ENCODE measurements at places on chromosomes 6 and 20. TPM values are rescaled to one million over a fixed set of nuclear protein-coding genes. Genes with fewer than 3 reads are reported as not detected.

DNA sequence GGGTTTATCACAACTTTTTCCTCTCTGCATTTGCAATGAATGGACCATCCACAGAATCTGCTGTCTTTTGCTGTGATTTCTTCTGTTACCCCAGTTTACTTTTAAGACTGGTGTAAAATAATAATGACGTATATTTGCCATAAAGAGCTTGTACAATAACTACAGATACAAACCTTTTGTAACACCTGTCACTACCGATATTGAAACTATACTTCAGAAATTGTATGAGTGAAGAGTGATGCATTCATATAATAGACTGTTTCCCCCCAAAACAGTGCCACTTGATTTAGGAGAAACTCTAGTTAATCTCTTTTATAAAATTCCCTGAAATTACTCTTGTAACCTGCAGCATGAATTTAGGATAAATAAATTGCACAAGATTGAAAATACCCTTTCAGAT is 26.4 kb upstream of the PIM1 start:
- no peak for DNase-seq

The CLDN20 gene
- total RNA-seq = 0.29 TPM

DNA sequence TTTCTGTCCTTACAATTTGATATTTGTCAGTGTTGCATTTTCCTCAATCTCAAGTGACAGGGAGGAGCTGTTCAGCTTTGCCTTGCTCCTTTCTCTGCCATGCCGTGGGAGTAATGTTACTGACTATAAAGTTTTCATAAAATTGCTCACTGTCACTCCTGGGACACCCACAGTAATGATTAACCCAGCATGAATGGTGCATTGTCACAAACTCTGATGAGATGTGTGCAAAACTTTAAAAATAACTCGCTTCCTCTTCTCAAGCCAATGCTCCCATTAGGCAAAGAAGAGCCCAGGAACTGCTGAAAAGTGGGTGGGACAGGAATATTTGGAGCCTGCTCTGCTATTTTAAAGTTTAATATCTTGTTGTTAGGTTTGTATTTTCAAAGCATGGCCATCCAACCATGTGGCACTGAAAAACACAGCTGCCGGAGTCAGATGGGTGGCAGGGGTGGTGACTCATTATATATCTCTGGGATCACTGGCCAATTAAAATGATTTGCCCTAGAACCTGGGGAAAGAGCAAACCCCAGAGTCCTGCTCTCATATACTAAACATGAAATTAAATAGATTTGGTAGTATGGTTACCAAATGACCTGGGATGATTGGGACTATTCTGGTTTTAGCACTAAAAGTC is 260.1 kb downstream of the BTBD3 start:
- DNase-seq = no peak

The LAMP5 gene
- not detected for total RNA-seq

- no peak for DNase-seq
Observed at GRCh38 chr6:21354805-21355238, 238.7 kb upstream of the SOX4 start.

DNA sequence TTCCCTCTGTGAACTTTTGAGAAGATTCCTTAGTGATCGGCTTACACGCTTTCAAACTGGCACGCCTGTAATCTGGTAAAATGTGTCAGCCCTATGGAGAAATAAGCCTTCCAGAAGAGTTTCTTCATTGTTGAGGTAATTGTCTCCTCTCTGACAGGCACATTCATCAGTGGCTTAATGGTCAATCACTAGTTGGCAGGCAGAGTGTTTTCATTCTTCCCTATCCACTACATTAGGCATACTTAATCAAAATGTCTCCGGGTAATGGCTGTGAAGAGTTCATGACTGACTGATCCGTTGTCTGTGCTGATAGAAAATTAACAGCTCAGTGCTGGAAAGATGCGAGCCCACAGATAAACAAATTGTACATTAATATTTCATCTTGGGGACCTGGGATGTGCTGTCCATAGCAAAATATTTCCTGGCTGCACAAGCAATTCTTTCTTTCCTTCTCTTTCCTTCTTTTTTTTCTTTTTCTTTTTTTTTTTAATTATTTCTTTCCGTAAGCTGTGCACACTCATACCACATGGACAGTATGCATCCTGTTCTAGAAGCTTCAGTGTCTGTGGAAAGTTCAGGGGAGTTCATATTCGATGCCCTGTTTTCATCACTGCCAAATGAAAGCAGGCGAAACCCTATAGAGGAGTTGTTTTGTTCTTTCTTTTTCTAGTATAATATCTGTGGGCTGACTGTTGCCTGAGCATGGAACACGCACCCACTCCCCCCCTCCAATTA is 31.4 kb downstream of the TSHZ2 start:
- DNase-seq = no peak

- DNase-seq = no peak
Observed at GRCh38 chr6:49553384-49553783, 2.9 kb downstream of the C6orf141 start.

The SIRPB2 gene
- total RNA-seq = not detected

DNA sequence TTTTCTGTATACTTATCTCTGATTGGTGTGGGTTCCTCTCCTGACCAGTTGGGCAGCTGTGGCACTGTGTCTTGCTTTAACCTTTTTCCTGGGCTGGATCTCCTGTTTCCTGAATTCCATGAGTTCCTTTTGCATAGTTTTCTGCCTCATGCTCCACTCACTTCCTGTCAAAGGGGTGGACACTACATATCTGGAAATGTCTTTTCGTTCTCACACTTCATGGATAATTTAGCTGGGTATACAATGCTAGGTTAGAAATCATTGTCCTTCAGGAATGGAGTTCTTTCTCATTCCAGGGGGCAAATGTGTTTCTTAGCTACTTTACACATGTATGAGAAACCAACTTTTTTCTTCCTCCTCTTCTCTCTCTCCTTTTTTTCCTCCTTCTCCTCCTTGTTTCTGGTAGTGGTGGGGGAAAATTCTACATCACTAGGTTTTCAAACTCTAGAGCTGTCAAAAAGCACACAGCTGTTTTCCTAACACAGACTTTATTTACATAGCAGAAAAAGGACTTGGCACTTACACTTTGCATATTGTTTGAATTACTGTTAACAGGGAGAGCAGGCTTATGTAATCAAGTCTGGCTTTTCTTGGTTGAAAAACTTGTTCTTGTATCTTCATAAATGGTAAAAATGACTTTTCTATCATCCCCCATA is 9.0 kb upstream of the DDX27 start:
- DNase-seq = no peak

The RAET1L gene
- total RNA-seq = not detected

DNA sequence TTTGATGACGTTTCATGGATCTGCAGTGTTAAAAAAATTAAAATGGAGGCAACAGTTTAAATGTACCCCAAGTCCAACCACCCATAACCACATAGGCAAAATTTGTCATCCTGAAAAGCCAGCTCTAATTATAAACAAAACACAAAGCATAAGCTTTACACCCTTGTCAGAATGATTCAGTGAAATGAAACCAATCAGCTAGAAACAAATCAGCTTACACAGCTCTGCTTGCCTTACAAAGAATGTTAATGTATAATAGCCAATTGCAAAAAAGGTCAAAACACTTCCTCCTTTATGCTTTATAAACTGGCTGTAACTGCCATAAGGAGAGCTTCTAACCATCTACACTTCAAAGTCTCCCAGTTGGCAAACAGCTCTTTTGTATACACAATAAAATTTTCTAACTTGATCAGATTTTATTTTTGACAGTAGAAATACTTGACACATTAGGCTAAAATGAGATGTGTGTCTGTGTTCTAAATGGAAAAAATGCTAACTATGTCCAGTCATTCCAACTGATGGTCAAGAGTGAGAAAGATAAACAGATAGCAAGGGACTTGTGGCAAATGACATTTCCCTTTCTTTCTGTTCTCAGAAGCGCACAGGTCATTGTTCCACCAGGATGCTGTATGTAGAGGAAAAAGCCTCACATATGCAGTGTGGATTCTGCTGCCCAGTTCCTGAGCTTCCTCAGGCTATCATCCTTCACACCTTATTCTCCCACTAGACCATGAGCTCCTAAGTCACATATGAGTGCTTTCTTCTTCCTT is 344.3 kb upstream of the ID4 start:
- DNase-seq = no peak

Measured in activated T-helper 1 cell treated with anti-CD3 and anti-CD28 coated beads, Interleukin-12 subunit alpha, Interleukin-12 subunit beta, Interleukin-2, Interleukin-4 antibody, amounts not matched to agents 30 ng/mL and 10 ng/mL and 1 ng/mL, durations not matched to agents 14 hours and 24 hours and 36 hours (primary cell).